Activated T-cell treated with anti-CD3 and anti-CD28 coated beads, Interleukin-2, amount 50 U/mL, for 72 hours (primary cell): ENCODE measurements at places on chromosomes 11 and 22. TPM values are rescaled to one million over a fixed set of nuclear protein-coding genes. Genes with fewer than 3 reads are reported as not detected.

Gene KCNE3
- not detected for total RNA-seq

GRCh38 chr11:119344291-119345010 lies 2.1 kb downstream of the MFRP start:
- no peak for DNase-seq

Gene LRRC74B
- not detected for total RNA-seq

Gene KCNJ11
- not detected for total RNA-seq

DNA sequence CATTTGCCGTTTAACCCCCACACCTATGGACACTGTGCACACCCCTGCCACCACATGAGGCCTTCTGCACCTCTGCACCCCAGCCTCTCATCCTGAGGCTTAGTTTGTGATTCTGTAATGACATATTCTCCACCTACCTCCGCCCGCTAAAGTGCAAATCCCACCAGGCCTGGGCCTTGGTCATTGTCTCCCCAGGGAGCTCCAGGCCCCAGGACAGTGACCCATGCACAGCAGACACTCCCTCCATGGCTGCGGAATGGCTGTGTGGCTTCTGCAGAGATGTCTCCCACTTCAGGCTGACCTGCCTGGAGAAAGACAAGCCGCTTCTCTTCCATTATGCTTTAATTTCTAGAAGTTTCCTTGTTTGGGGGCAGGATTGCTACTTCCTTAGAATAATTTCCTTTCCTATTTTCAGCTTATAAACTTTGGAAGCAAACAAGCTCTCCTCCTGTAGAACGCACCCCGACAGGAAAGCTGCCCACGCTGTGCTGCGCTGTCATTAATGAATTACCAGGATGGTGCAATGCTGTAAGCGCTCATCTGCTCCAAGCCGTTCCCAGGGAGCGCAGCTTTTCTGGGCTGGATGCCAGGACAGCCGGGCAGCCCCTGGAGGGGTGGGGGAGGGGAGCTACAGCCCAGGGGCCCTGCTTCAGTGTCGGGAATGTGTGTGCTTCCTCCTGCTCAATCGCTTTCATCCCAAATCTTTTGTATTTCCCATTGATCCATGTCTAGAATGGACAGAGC lies 618.0 kb downstream of the BRD1 start:
- DNase-seq: no peak

Gene SLC22A12
- not detected for total RNA-seq

GRCh38 chr11:5712507-5712906 lies 22.9 kb downstream of the TRIM22 start:
- no peak for DNase-seq

- DNase-seq: no peak
Observed at GRCh38 chr11:134636071-134636470, 224.0 kb upstream of the B3GAT1 start.

DNA sequence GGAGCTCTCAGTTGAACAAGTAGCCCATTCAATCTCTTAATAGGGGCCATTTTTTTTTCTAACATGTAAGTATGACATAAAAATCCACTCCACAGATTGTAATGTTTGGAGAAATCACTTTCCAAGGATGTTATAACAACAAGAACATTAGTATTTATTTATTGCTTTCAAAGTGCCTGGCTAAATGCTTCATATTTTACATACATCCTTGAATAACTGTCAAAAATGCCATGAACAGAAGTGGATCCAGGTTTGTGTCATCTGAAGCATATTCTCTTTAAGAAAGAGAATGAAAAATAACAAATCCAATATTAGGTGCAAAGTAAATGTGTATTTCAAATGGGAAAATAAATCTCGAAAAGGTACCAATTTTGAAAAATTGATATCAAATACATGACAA lies 344.0 kb upstream of the FAT3 start:
- no peak for DNase-seq

- DNase-seq: no peak
Observed at GRCh38 chr22:37054056-37054395, 2.5 kb downstream of the KCTD17 start.

DNA sequence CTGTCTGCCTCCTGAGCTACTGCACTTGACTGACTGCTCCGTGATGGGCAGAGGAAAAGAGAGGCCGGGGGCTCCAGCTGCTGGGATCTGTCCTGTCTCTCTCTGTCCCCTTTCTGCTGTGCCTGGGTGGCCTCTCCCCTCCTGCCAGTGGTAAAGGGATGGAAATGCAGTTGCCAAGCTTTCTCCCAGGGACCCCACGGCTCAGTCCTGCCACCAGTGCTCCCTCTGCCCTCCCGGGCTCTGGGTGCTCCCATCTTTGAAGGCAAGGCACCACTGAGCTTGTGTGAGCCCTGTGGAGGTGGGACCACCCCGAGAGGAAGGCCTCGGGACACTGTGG lies 32.0 kb downstream of the NADSYN1 start:
- no peak for DNase-seq

Gene RHOD
- 3.4 TPM for total RNA-seq
